Activated CD4-positive, alpha-beta T cell treated with anti-CD3 and anti-CD28 coated beads, Interleukin-2, amount 50 U/mL, for 16 hours (primary cell): ENCODE measurements at places on chromosomes 4 and X.

DNA sequence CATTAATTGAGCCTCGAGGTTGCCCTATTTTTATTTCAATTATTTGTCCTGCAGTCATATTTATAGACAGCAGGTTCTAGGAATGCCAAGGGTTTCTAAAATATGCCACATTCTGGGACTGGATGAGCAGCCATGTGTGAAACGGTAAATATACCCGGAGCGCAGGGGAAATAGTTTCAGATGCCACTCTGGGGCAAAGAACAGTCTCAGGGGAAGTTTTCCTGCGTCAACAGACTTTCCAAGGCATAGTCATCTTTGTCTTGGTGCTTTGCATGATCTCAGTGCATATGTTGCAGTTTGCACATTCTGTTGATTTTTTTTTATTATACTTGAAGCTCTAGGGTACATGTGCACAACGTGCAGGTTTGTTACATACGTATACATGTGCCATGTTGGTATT lies 71.0 kb downstream of the GPAT3 start:
- no peak for DNase-seq

DNA sequence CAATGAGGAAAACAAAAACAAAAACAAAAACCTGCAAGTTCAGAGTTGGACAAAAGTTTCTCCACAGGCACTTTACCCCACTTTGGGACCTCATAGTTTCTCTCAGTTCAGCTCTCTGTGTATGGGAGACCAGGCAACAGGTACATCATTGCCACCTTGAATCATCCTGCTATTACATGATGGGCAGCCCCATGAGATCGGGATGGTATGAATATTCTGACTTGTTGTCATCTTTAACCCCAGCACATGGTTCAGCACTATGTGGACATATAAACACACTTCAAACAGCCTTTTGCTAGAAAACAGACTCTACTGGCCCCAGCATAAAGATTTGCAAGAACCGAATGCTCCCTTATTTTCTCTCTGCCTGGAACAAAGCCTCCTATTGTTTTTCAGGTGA lies 176.9 kb upstream of the SCML1 start:
- DNase-seq = no peak

DNA sequence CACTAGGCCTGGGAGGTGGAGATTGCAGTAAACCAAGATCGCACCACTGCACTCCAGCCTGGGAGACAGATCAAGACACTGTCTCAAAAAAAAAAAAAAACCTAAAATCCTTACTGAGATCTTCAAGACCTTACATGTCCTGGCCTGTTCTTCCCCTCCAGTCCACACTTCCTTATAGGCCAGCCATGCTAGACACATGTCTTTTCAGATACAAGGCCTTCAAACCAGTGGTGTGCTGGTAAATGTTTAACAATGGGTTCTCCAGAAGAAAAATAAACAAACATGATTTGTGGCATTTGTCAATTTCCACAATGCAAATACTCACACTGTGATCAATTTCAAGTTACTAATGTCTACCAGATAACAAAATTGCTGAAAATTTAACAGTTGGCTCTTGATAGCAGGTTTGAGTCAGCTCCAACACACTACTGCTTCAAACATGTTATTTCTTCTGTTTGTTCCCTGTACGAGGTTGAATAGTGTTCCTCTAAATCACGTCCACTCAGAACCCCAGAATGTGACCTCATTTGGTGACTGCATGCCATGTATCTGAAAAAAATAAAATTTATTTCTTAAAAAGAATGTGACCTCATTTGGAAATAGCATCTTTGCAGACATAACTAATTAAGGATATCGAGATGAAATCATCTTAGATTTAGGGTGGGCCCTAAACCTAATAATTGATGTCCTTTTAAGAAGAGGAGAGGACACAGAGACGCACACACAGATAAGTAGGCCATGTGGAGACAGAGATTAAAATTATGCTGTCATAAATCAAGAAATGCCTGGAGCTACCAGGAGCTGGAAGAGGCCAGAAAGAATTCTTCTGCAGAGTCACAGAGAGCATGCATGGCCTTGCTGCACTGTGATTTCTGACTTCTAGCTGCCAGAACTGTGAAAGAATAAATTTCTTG lies 144.4 kb downstream of the ZNF674 start:
- DNase-seq = no peak

DNA sequence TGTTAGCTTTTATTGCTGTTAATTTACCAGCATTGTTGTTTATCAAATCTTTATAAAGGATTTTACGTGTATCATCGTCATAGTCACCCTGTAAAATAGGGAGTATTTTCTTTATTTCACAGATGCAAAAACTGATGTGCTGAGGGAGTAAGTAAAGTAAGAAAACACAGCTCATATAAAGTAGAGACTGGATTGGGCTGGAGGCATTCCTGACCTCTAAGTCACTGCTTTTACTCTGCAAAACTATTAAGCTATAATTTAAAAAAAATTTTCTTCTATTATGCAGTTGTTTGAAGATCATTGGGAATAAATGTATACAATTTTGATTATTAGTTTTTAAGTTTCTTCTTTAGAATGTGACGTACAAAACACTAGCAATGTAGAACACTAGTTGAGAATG lies 45.9 kb downstream of the NUDT6 start:
- no peak for DNase-seq

DNA sequence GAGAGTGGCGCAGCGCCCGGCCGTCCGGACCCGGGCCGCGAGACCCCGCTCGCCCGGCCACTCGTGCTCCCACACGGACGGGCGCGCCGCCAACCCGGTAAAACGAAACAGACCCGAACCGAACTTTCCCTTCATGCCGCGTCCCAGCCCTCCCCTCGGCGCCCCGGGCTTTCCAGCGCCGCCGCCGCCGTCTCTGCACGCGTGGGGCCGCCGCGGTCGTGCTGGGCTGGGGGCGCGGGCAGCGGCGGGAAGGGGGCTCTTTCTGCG lies 222 bp downstream of the SMAD1 start:
- DNase-seq = no peak

GRCh38 chr4:7806338-7807090 lies 133.1 kb downstream of the AFAP1 start:
- no peak for DNase-seq

DNA sequence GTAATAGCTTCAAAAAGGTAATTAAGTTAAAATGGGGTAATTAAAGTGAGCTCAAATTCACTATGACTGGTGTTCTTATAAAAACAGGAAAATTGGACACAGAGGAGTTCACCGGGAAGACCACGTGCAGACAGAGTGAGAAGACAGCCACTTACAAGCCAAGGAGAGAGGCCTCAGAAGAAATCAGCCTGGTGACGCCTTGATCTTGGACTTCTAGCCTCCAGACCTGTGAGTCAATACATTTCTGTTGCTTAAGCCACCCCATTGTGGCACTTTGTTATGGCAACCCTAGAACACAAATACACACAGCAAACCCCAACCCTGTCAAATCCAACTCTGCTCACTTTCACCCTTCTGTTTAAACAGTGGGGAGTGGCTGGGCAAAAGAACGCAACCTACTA lies 4.1 kb upstream of the CD38 start:
- DNase-seq = peak; percentile 24

GRCh38 chr4:184401397-184402171 lies 72.8 kb downstream of the IRF2 start:
- no peak for DNase-seq

- no peak for DNase-seq
Observed at GRCh38 chrX:68878977-68879645, 50.3 kb downstream of the EFNB1 start.

DNA sequence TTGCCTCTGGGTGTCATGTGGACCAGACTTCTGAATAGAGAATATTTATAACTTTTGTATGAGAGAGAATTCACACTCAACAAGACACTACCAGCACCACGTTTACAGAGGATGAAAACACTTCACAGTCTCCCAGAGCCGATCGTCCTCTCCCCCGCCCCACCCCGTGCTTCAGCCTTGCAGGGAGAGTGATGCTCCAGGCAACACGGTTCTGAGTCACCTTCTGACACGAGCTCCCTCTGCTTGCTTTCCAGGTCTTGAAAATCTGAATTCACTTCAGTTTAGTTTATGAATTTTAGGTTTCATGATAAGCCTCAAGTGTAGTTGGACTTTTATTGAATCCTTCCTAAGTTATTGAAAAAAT lies 59.8 kb downstream of the CPLX1 start:
- DNase-seq = no peak

GRCh38 chrX:17662391-17662790 lies 74.9 kb upstream of the SCML1 start:
- no peak for DNase-seq

DNA sequence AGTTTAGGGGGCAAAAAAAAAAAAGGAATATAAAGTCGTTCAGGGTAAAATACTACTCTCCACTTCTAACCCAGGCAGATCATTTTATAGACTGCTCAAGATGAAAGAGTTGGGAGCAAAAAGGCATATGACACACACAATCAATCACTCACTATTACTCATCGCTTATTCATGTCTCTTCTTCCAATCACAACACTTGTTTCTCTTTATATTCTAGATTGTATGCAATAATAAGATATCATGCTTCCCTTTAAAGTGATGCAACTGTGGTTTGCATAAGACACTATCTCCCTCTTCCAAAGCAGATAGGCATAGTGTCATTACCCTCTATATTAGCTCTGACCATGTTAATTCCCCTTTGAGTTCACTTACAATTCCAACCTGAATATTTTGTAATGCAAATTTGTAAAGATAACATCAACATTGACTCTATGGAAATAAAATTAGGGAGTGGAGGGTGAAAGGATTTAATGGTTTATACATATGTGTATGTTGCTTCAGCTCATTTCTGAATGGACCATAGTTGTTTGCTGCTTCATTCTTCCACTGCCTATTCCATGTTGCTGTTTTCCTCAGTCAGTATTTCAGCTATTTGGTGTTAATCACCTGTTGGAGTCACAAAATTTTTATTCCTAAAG lies 154.9 kb upstream of the EPHA5 start:
- no peak for DNase-seq

- DNase-seq = no peak
Observed at GRCh38 chr4:89140168-89140759, 28.9 kb downstream of the TIGD2 start.

GRCh38 chr4:173991316-173991715 lies 292.2 kb downstream of the FBXO8 start:
- DNase-seq = no peak

GRCh38 chrX:48714573-48714972 lies 18.0 kb downstream of the SUV39H1 start:
- DNase-seq = no peak

DNA sequence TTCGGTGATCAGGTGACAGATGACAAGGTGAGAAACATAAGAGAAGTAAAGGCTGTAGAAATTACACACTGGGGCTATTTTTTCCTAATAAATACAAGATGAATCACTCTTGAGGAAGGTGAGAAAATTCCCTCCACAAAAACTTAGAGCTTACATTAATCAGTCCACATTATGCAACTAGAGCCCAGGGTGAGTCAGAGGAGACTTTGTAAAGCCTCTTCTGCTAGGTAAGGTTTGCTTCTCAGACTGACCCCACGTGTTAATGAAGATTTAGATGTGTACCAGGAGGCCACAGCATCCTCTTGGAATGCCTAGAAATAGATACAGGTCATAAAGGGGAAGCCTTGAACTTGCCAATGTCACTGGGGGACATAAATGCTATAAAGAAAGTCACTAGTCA lies 396.0 kb upstream of the SMIM31 start:
- no peak for DNase-seq

- DNase-seq = no peak
Observed at GRCh38 chr4:1048773-1049590, 37.6 kb downstream of the FGFRL1 start.

- DNase-seq = no peak
Observed at GRCh38 chr4:73911746-73912145, 42.6 kb downstream of the CXCL1 start.

DNA sequence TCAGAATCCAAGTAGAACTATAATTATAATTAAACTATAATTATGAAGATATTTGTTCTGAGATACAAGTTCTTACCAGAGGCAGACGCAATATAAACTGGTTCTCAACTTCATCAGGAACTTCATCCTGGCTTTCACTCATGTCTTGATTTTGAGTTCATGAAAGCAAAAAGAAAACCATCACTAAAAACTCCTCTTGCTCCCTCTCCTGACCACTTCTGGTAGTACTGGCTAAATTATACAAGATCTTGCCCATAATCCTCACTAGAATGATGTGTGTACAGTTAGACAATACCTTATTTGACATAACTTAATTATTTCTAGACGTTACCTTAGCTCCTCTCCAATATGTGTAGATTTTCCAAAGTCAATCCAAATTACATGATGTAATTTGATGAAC lies 3.7 kb downstream of the TAF7L start:
- peak; percentile 47 for DNase-seq

GRCh38 chrX:19707246-19707871 lies 180.0 kb downstream of the SH3KBP1 start:
- no peak for DNase-seq

- DNase-seq = no peak
Observed at GRCh38 chr4:10075158-10075863, 41.3 kb downstream of the WDR1 start.

DNA sequence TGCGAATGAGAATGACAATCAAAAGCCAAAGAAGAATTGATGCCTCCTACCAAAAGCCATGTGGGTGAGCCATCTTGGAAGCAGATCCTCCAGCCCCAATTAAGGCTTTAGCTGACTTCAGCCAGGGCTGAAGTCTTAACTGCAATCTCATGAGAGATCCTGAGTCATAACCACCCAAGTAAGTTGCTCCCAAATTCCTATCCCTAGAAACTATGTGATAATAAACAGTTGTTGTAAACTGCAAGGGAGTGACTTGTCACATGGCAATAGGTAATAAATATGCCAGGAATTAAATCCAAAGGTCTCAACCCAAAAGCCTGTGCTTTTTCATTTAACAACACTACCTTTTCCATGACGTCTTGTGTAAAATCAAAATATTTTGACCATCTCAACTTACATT lies 154.2 kb upstream of the TBL1X start:
- DNase-seq = no peak

DNA sequence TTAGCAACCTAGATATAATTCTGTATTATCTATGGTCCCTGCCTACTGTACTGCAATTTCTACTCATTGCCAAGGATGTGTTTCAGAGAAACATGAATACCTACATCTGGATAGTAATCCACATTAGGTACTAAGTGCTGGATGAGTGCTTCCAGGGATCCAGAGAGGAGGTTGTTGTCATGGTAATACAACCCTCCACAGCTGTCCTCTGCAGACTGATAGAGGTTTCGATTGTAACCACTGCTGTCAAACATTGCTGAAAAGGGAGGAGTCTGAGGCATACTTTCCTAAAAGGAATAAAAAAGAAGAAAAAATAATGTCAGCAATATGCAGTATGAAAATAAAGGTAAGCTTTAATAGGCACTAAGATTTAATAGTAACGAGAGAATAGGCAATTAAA lies 12.5 kb downstream of the RASGEF1B start:
- DNase-seq = no peak

DNA sequence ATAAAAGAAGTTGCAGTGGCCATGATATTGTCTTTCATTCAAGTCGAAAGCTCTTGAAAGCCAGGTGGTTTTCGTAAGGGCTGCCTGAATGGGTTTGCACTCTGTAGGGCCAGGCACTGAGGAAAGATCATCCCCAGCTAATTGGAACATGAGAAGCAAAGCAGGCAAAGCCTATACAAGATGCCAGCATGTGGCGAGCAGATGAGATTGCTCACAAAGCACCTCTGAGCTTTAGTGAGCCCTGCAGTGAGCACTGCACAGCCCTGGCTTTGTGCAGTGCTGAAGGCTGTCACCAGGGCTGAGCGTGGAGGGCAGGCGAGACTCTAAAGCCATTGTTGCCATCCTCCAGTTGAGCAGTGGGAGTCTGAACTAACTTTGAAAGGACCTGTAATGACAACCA lies 53.8 kb downstream of the HADH start:
- DNase-seq = no peak

GRCh38 chrX:111100191-111100590 lies 4.2 kb downstream of the PAK3 start:
- DNase-seq = peak; percentile 46
